ENCODE measurements at places on chromosomes 5 and 9.

- no peak for DNase-seq
These were observed 1.9 kb downstream of the CEL start for GRCh38 chr9:133063500-133064231.

GRCh38 chr5:22329683-22330082, 523.5 kb downstream of the CDH12 start:
- DNase-seq, result no peak

- DNase-seq, result peak; percentile 22
These were observed 721 bp upstream of the MAML1 start for GRCh38 chr5:179731791-179732411.

GRCh38 chr9:70677055-70677735, 262.7 kb upstream of the KLF9 start:
- DNase-seq, result no peak

- DNase-seq, result no peak
These were observed 31.7 kb downstream of the SARDH start for GRCh38 chr9:133706307-133707050.

DNA sequence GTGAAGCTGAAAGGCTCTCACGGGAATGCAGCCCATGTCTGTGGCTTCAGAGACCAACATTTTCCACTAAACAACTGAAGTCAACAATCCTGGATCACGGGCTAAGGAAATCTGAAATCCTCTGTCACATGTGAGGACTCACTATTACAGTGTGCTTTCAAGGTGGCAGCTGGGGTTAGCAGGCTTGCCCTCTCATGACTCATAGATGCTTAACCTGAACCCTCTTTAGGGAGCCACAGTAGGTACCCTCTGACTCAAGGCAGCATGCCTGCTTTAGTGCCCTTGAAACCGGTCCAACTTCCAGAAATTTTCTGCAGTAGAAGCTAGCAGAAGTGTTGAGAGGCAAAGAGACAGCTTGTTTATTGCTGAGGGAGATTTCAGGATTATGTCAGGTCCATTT, 232.5 kb downstream of the GABRB2 start:
- DNase-seq, result no peak

DNA sequence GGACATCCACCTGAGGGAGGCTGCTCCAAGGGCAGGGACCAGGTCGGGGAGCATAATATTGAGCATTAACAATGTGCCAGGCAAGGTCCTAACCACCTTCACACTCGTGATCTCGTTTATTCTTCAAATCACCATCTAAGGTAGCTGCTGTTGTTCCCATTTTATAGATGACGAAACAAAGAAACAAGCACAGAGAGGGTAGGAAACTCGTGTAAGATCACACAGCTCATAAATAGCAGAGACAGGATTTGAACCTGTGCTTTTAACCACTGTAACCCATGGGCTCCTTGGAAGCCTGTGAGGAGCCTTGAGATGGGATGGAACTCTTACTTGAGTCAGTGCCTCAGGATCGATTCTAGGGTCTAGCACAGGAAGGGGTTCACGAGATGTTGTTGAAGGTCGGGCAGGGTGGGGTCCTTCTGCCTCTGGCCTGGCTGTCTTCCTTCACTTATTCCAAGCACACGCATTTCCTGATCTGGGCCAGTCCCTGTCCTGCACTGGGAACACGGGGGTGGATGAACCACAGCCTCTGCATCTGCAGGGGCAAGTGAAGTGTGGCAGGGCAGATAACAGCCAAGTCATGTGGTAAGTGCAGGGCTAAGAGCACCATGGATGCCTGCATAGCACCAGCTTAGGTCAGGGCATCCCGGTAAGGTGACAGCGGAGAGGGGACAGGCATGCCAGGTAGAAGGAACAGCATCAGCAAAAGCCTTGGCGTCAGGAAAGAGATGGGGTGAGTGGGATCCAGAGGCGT, 188.1 kb downstream of the MELK start:
- DNase-seq, result no peak

DNA sequence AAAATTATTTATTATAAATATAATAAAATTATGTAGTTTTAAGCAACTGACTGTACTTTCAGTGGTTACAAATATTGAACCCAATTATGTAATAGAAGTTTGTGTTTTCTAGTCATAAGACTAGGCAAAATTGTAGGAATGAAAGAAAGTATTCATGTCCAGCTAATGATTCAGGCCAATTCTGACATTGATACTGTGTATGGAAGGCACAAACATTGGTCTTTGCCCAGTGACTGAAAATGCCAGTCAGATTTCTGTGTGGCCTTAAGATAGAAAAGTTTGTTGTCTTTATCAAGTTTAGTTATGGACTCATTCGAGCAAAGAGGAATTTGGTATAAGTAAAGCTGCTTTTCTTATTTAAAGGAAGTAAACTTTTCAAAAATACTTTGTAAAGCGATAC, 60.3 kb downstream of the SLC12A2 start:
- no peak for DNase-seq

DNA sequence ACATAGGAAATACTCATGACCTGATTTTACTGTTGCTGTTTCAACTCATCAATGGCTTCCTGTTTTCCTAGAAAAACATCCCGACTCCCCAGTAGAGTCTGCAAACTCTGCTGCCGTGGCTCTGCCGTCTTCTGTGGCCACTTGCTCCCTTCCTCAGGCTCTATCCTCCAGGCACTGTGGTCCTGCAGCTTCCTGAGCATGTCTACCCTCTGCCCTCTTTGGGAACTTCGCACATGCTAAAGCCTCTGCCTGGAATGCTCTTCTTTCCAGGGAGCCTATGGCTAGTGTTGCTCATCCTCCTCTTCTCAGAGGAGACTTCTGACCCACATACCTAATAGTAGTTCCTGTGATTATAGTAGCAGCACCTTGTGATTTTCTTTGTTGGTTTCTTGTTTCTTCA, 256.9 kb downstream of the MAN2A1 start:
- DNase-seq, result no peak

- DNase-seq, result peak; percentile 37
These were observed 60.3 kb upstream of the NEK6 start for GRCh38 chr9:124197177-124198095.

GRCh38 chr5:153601377-153601776, 110.9 kb downstream of the GRIA1 start:
- DNase-seq, result no peak

DNA sequence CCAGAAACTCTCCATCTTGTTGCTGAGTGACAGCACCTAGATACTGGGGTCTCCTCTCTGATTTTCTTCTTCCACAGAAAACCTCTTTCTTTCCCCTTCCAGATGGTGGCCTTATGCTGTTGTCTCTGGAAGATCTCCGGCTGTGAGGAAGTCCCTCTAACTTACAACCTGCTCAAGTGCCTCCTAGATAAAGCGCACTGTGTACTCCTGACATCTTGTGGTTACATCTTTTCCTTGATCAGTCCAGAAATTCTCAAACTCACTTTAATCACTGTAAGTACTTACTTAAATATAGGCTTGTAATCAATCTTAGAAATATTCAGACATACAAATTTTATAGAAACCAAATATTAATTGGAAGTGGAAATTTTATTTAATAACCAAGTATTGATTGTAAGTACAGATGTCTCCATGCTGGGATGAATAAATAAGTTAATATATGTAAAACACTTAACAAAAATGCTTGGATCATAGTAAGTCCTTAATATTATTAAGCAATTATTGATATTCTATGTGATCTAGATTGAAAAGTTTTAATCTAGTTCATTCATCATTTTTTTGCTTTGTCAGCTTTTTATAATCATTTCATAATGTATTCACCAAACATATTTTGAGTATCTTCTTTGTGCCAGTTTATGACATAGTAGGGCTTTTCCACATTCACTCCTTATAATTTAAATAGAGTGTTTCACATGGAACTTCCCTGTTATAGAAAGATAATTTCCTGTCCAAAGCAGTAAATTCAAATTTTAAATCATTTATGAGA, 1381.4 kb upstream of the CDH6 start:
- no peak for DNase-seq

DNA sequence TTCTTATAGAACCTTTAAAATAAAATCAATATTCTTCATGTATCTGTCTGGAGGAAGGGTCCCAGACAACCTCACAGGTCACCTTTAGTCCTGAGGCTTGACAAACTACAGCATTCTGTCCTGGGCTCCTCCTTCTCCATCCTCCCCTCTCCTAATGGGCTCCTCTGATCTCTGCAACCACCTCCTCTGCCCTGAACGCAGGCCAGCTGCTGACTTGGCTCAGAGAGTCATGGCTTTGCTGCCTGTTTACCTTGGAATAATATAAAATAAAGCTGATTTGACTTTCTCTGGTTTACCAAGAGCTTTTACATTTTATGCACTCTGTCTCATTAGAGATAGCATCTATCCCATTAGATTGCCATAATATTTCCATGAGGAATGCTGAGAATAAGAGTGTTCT, 159.4 kb downstream of the SEMA6A start:
- DNase-seq, result no peak

DNA sequence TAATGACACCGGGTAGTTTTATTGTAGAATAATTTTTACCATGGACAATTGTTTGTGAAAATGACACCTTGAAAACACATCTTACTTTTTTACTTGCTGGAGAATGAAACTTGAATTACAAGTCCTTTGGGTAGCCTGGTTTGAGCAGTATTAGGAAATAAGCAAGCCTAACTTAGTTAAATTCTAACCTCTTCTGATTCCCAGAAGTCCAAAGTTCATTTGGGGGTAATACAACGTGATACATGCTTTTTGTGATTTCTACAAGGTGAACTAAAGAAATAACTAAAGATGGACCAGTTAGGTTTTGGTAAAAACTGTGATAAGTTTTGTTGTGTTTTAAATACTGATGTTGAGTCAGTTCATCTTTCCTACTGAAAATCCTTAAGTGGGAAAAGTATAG, 135.4 kb upstream of the DMRT1 start:
- DNase-seq, result no peak

- no peak for DNase-seq
These were observed 136.4 kb downstream of the SEMA5A start for GRCh38 chr5:9409413-9409960.

DNA sequence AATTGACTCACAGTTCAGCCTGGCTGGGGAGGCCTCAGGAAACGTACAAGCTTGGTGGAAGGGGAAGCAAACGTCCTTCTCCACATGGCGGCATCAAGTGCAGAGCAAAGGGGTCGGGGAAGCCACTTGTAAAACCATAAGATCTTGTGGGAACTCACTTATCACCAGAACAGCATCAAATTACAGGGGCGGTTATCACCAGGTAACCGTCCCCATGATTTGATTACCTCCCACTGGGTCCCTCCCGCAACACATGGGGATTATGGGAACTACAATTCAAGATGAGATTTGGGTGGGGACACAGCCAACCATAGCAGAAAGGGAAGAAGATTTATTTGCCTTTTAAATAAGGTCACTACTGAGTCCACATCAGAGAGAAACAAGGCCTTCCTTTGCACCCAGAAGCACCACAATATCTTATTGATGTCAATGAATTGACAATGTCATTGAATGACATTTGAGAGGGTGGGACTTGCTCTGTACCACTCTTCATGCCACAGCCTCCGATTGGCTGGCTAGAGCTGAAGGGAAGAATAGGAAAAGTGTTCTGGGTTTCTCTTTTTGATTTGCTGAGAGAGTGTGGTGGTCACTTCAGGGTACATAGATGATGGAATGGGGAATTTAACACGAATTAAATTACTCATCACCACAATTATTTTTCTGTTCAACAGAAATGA, 11.0 kb downstream of the SKP2 start:
- DNase-seq, result no peak

DNA sequence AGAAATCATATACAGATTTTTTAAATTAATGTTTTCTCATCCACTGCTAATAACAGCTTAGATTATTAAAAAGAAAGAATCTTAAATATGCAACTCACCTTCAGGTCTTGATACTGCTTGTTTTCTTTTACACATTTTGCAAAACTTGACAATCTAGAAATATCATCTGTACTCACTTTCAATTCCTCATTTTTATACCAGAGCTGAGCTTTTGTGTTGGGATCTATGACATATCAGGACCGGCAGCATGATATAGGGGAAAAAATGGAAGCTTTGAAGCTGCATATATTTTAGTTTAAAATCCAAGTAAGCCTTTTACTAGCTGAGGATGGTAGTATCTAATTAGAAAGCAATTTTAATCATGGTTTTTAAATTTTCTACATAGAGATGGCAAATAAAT, 75.7 kb upstream of the SMARCA2 start:
- no peak for DNase-seq

DNA sequence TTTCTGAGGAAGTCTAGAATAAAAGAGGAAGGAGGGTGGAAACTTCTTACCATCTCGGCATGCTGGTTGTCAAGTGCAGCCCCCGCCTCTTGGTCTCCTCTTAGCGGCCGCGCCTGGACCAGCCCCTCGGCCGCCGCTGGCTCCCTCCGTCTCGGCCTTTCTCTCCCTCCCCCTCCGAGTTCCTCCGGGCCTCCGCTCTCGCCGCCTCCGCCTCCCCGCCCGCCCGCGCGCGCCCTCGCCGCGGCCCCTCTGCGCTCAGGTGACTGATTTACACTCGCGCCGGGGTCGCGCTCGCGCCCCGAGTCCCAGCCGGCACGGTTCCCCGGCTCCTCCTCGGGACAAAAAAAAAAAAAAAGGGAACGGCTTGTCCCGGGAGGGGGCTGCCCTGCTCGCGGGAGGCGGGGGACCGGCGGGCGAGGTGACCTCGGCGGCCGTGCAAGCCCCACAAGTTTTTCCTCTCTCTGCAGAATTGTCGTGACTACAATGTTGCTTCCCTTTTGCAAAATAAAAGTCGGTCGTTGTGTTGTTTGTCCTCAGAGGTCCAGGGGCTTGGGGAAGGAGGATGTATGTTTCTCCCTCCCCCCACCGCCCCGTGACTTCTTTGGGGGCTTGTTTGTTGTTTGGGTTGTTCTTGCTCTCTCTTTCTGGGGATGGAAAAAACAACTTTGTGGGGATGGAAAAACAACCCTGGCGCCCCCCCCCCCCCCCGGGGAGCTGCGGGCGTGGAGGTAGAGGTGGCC, at the start of gene BNC2:
Gene BNC2, minus strand, starts transcription at position 75 of the 740 bp plus-strand sequence. Its CDS starts 22 bp downstream, at position 53.
- DNase-seq, result no peak

DNA sequence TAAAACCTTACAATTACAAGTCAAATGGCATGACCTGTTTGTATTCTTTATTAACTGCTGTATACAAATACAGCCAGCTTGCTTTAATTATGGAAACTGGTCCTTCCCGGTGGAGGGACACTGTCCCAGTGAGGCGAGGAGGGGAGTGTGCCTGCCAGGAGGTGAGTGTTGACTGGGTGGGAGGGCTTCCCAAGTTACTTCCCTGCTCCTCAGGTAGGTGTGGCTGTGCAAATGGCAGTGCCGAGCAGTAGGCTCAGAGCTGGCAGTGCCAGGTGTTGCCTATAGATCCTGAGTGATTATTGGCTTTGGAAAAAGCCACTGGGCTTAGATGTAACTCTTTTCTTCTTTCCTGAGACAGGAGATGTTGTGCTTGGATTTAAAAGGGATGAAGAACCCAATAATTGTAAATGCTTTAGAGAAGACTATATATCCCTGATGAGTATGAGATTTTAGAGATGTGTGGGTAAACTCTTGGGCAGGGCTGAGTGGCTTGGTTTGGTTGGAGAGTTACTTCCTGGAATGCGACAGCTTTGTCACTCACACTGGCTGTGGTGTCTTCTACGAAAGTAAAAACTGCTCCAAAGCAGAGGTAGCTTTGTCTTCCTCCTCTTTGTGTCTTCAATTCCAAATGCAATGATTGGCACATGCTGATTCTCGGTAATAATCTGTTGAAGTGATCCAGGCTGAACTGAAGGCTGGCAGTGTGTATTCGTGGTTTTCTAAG, 43.7 kb downstream of the GLRX start:
- DNase-seq, result no peak

- no peak for DNase-seq
These were observed 60.8 kb downstream of the MLLT3 start for GRCh38 chr9:20561531-20561930.

- DNase-seq, result no peak
These were observed 63.2 kb upstream of the CTXN3 start for GRCh38 chr5:127585661-127586060.
